ENCODE measurements at places on chromosomes 3 and 15.

- no peak for DNase-seq
Observed at GRCh38 chr3:184368586-184369183, 7.2 kb downstream of the POLR2H start.

DNA sequence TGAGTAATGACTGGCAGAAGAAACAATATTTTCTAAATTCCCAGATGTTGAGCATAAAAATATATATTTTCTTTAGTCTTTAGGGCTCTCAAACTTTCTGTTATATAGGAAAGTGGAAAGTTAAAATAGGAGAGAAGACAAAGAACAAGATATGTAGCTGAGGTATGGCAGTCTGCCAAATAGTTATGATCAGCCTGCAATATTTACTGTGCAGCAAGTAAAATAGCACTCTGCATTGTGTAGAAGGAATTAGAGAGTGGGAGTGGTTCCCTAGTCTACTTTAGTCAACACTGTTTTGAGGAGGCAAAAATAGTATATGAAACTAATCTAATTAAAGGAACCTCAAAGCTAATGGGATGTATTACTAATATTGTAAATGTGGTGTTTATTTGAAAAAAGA lies 978.1 kb upstream of the ALCAM start:
- no peak for DNase-seq

GRCh38 chr3:43581343-43581742 lies 40.5 kb downstream of the ANO10 start:
- DNase-seq = no peak

DNA sequence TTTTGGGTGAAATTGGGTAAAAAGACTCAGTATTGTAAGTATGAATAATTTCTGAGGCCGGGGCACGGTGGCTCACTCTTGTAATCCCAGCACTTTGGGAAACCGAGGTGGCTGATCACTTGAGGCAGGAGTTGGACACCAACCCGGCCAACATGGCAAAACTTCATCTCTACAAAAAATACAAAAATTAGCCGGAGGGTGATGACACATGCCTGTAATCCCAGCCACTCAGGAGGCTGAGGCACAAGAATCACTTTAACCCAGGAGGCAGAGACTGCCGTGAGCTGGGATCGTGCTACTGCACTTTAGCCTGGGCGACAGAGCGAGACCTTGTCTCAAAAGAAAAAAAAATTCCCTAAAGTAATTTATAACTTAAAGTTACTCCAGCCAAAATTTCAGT lies 162.2 kb downstream of the APBA2 start:
- DNase-seq = no peak

GRCh38 chr15:29978411-29979382 lies 104.1 kb upstream of the GOLGA8J start:
- no peak for DNase-seq

- no peak for DNase-seq
Observed at GRCh38 chr3:27322634-27323033, 46.5 kb downstream of the NEK10 start.

DNA sequence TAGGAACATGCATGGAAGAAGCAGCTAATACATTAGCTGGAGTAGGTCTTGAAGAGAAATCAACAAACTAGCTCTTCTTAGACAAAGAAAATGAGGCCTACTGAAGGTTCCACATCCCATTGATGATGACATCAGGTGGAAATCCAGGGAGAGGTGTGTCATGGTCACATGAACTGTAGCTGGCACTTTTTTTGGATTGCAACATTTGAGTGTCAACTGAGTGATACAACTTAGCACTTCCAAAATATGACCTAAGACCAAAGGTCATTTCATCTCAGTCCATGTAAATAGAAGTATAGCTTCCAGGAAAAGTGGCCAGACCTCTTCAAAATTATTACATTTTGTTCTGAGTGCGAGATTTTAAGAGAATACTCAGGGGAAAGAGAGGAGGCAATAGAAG lies 117.2 kb upstream of the MEIS2 start:
- no peak for DNase-seq

- no peak for DNase-seq
Observed at GRCh38 chr15:38553071-38553470, 11.5 kb downstream of the RASGRP1 start.

DNA sequence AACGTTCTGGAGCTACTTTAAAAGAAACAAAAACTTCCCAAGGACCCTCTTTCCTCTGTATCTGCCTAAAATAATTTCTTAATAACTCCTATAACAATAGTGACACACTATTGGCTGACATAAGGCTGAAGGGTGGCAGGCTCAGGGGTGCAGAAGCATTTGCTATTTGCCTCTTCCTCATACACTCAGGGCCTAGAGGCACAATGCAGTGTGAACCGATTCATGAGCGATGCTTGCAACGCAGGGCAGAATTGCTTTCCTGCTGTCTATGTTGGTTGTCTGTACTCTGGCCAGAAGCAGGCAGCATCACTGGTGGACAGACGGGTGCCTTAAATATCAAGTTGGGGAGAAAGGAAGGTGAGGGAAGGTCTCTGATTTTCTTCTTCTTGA lies 157.4 kb downstream of the AGBL1 start:
- DNase-seq = no peak

GRCh38 chr3:102979682-102980354 lies 545.0 kb downstream of the ZPLD1 start:
- no peak for DNase-seq

- DNase-seq = no peak
Observed at GRCh38 chr15:59501597-59501996, 63.6 kb downstream of the FAM81A start.

DNA sequence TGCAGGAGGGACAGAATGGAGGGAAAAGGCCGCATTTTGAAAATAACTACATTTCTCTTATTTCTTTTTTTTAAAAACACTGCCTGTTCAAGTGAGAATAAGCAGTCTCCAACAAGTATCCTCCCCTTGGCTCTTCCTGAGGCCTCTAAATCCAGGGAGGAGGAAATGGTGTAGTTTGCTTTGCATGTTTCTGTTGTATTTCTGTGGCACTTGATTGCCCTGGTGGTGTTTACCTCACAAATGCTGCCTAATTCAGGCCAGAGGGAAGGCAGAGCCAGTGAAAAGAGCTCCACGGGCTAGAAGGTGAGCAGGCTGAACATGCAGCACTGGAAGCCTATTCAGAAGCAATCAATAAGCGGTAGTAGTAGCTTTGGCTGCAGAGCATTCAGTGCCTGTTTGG lies 149.3 kb upstream of the ATP11B start:
- no peak for DNase-seq

- no peak for DNase-seq
Observed at GRCh38 chr15:33005582-33005981, 188.9 kb downstream of the FMN1 start.

GRCh38 chr15:35450492-35450891 lies 95.5 kb downstream of the DPH6 start:
- no peak for DNase-seq

- no peak for DNase-seq
Observed at GRCh38 chr3:22594990-22595389, 608.1 kb upstream of the UBE2E2 start.

GRCh38 chr3:22098021-22098420 lies 347.0 kb upstream of the ZNF385D start:
- DNase-seq = no peak

DNA sequence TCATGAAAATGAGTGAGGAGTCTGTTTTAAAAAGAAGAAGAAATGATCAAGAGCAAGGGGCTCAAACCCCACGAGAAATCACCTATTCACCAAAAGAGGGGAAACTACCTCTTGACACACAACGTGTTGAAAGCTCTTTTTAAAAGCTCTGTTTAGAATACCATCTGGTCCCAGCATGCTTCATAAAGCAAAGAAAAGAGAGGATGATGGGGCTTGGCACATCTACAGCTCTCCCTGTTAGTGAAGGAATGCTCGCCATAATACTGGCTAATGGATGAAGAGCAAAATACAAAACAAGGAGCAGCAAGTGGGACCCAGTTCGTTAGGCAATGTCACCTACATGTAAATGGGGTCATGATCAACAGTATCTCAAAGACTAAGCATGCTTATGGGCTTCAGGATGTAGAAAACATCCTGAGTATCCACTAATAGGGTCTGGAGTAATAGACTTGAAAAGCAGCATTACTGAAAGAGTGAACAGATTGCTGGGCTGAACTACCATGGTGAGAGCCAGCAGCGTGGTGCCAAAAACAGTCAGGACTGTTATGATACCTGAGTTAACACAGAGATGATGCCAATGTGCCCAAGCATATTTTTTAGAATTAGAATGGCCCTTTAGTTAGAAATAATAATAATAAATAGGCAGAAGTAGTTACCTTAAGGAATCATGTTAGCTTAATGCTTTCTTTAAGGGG lies 159.7 kb upstream of the POU1F1 start:
- DNase-seq = no peak

GRCh38 chr3:136621628-136622027 lies 130.6 kb downstream of the STAG1 start:
- no peak for DNase-seq

DNA sequence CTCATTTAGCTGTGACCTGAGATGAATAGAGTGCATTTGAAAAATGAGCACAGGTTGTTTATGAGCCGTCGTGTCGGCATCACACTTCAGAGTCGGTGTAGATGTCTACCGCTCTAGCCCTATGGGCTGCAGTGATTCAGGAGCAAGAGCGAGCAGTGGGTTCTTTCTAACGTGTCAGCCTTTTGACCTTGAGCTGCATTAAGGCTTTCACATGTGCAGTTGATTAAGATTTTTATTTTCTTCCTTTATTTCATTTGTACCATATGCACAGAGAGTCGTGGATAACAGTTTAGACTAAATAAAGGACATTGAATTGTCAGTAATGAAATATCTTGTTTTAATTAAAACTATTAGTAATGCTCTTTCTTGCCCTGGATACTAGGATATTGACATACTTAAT lies 368.2 kb downstream of the PTPRG start:
- DNase-seq = no peak

GRCh38 chr15:67054676-67055075 lies 10.7 kb upstream of the SMAD3 start:
- no peak for DNase-seq

DNA sequence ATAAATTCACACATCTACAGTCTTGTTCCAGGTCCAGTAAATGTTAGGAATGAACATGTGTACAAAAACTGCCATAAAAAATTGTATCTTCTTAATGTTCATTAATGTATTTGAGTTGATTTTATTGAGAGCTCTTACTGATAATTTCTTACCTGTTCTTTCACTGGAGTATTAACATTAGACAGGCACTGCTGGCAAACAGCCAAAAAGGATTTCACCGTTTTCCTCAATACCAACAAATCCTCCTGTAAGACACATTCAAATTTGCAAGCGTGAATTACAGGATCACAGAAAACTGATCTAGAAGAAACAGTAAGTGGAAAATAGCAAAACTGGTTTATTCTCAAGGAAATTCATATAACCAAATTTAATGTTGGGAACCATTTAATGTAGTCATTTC lies 127.4 kb downstream of the PCCB start:
- DNase-seq = no peak

DNA sequence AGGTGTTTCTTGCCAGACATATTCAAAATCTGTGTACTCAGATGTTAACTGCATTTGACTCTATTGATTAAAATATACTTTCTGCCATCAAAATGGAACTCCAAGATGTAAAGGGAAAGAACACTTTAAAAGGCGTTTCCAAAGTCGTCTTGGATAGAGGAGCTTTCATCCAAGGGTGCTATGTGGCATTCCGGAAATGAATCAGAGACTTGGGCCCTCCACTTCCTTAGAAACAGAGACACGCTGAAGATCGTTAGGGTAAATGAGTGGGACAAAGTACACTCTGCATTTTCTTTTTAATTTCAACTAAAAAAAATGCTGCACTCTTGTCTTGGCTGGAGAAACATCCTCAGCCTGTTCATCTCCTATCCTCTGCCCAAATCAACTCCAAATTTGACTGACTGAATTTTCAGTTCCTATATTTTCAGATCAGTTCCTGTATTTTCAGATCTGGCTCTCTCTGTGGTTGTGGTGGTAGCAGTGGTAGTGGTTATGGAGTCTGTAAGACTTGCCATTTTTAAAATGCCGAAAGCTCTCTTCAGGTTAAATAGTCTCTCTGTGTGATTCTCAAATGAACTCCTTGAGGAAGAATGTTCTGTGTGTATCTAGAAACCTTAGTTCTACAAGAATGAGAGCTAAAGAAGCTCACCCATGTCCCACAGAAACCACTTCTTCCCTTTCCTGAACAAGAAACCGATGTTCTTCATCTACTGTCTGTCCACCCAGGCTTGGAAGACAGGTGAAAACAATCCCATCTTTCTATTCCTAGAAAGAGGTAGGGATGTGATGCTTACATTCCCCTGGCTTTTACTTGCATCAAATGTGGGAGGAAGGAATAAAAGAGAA lies 156.8 kb upstream of the ICE2 start:
- DNase-seq = no peak

GRCh38 chr3:74302969-74303368 lies 311.5 kb downstream of the CNTN3 start:
- DNase-seq = no peak

- no peak for DNase-seq
Observed at GRCh38 chr3:79473993-79474392, 293.8 kb downstream of the ROBO1 start.

- DNase-seq = no peak
Observed at GRCh38 chr15:89753855-89754254, 2.8 kb upstream of the MESP1 start.

DNA sequence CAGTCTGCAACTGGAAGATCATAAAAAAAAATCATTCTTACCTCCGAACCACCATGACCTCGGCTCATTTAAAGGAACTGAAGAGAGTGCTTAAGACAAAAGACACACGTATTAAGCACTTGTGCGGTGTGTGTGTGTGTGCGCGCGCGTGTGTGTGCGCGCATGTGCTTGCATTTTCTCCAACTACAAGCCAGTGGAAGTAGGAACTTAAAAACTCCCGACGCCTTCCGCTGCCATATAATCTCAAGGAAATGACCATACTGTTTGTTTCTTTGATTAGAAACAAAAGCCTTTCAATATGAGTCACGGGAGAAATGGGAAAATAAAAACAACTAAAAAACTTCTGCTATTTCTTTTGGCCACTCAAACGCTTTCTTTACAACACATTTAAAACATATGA lies 32.4 kb downstream of the FRMD4B start:
- DNase-seq = no peak

GRCh38 chr3:46684891-46685290 lies 8.6 kb downstream of the ALS2CL start:
- no peak for DNase-seq

GRCh38 chr3:112390783-112391641 lies 58.1 kb downstream of the CD200 start:
- DNase-seq = no peak

DNA sequence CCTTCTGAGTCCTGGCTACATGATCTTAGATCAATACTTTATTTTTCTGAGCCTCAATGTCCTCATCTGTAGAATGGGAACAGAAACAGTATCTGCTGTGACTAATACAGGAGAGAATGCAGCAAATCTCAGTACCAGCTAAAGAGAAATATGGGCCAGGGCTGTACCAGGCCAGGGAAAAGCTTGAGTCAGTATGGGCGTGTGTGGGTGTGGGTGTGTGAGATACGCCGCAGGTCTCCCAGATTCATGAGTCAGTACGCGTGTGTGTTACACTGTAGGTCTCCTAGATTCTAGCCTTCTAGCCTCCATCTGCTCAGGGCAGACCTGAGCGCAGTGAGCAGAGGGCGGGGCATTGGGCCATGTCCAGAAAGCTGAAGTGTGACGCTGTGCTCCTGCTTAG lies 15.2 kb downstream of the GNAI2 start:
- no peak for DNase-seq

All from effector memory CD4-positive, alpha-beta T cell (primary cell).